ENCODE measurements at places on chromosomes 16 and 17.

- no peaks in the 10 kb centered on the region for H3K27me3 ChIP-seq
- no peak for DNase-seq
- no peak overlapping the region for H3K4me3 ChIP-seq
- no peaks in the 10 kb centered on the region for H3K36me3 ChIP-seq
- H3K4me1 ChIP-seq = peaks cover 18% of the 10 kb centered on the region
- H3K27ac ChIP-seq = no peak overlapping the region
These were observed 2.4 kb downstream of the OSGIN1 start for GRCh38 chr16:83955218-83956130.

DNA sequence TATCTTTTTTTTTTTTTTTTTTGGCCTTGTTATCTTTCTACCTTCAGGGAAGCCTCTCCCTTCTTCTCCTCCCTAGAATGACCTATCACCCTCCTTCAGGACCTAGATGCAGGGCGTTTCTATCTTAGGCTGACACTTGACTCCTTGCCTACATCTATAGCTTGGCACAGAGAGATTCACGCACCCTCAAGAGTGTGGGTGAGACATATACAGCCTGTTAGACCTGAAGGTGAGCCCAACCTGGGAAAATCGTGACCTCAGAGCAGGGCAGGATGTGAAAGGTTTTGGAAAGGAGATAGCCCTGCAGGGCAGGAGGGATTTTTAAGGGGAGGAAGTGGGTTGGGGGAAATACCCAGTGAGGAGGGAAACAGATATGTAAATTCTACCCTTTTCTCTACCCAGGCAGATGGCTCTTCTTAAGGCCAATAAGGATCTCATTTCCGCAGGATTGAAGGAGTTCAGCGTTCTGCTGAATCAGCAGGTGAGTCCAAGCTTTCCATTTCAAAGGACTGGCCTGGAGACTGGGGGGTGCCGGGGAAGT, at the start of gene AHSP:
TSS of gene AHSP (plus strand) at position 167 of the 541 bp plus-strand sequence. CDS start at position 407, 240 bp downstream.
- no peaks in the 10 kb centered on the region for H3K4me1 ChIP-seq
- H3K36me3 ChIP-seq = no peaks in the 10 kb centered on the region
- H3K27me3 ChIP-seq = no peaks in the 10 kb centered on the region
- no peak within 1 kb of the TSS for H3K4me3 ChIP-seq
- no peak for DNase-seq
- peak within 1 kb of the TSS; percentile 23 for H3K27ac ChIP-seq

GRCh38 chr16:30359871-30360170, 4.7 kb upstream of the CD2BP2 start:
- no peak overlapping the region for H3K4me3 ChIP-seq
- no peak overlapping the region for H3K27ac ChIP-seq
- peaks cover 9% of the 10 kb centered on the region for H3K4me1 ChIP-seq
- no peaks in the 10 kb centered on the region for H3K36me3 ChIP-seq

- peaks cover 18% of the 10 kb centered on the region for H3K27me3 ChIP-seq
- DNase-seq = no peak
- no peak overlapping the region for H3K4me3 ChIP-seq
- H3K36me3 ChIP-seq = no peaks in the 10 kb centered on the region
These were observed 595 bp downstream of the BICDL2 start for GRCh38 chr16:3035972-3036725.

DNA sequence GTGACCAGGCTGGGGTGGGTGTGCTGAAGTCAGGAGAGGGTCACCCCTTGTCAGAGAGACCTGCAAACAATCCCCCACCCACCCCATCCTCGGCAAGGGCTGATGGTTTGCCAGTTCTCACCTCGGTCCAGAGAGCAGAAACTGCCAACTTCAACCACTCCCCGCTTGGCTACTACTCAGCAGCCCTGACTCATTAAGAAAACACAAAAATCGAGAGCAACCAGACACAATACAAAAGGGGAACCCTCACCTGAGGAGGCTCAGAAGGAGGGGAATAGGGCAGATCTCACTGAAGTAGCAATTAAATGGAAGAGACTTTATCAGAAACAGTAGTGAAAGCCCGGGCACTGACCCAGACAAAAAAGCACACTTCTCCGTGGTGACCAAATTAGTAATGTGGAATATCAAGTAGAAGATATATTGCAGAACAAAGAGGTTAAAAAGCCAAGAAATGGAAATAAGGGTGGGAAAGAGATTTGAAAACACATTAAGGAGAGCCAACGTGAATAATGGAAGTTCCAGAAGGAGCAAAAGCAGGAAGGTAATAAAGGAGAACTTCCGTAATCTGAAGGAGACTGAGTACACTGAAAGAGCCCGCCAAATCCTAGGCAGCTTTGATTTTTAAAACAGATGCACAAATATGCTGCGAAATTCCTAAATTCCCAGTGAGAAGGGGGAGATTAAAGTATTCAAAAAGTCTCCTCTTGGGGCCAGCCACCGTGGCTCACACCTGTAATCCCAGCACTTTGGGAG, 23.6 kb downstream of the CENPV start:
- peak; percentile 51 for DNase-seq
- H3K27ac ChIP-seq = peak overlapping the region; percentile 16
- H3K27me3 ChIP-seq = no peaks in the 10 kb centered on the region
- H3K4me1 ChIP-seq = no peaks in the 10 kb centered on the region
- H3K36me3 ChIP-seq = no peaks in the 10 kb centered on the region

- no peak for DNase-seq
- peaks cover 6% of the 10 kb centered on the region for H3K4me1 ChIP-seq
- no peak overlapping the region for H3K27ac ChIP-seq
- no peaks in the 10 kb centered on the region for H3K27me3 ChIP-seq
- no peak overlapping the region for H3K4me3 ChIP-seq
These were observed 3.7 kb downstream of the NCOR1 start for GRCh38 chr17:16211590-16211989.

DNA sequence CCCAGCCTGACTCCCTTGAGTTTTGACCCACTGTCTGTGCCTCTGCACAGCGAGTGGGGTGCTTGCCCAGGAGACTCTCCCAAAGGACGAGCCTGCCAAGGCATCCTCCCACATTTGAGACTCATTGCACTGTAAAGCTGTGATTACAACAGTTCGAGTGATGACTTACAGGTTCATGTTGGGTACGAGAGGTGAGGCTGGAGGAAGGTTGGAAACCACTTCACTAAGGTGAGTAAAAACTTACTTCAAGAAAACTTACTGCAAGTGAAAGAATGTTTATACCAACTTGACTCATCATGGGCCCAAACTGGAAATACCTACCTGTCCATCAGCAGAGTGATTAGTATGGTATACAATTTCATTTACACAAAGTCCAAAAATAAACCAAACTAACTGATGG, 360.1 kb upstream of the CDH11 start:
- H3K4me3 ChIP-seq = no peak overlapping the region
- H3K36me3 ChIP-seq = no peaks in the 10 kb centered on the region
- H3K4me1 ChIP-seq = no peaks in the 10 kb centered on the region
- no peak for DNase-seq
- H3K27me3 ChIP-seq = no peaks in the 10 kb centered on the region
- no peak overlapping the region for H3K27ac ChIP-seq

DNA sequence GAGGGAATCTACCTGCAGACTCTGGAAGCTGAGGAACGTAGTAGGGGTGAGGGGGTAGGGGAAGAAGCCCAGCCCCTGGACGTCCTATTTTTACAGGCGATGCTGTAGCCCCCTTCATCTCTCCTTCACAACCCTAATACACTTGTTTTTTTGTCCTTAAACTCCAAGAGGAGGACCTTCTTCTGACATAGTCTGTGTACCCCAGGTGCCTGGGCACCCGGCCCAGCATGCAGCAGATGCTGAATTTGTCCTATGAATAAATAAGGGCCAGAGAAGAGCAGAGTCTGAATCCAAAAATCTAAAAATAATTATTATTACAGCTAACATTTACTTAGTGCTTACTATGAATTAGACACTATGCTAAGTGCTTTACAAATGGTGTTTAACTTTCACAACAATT, 5.1 kb downstream of the KIF18B start:
- H3K36me3 ChIP-seq = no peaks in the 10 kb centered on the region
- no peak overlapping the region for H3K4me3 ChIP-seq
- H3K27ac ChIP-seq = no peak overlapping the region

- DNase-seq = no peak
- no peaks in the 10 kb centered on the region for H3K27me3 ChIP-seq
- H3K4me1 ChIP-seq = peaks cover 7% of the 10 kb centered on the region
- peak overlapping the region; percentile 61 for H3K4me3 ChIP-seq
These were observed 944 bp upstream of the MARF1 start for GRCh38 chr16:15643946-15644250.

DNA sequence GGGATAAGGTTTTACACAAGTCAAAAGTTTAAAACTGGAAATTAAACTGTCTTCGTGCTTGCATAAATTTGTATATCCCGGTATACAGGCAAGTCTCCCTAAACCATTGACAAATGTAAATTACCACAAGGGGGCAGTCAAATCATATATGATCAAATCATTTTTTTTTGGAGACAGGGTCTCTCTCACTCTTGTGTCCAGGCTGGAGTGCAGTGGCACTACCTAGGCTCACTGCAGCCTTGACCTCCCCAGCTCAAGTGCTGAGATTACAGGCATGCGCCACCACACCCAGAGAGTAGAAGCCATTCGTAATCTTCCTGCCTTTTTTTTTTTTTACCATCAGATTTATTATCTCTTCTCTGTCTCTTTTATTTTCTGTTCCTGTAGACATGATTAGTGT, 18.5 kb downstream of the TOP2A start:
- H3K27ac ChIP-seq = no peak overlapping the region
- no peak for DNase-seq
- H3K27me3 ChIP-seq = no peaks in the 10 kb centered on the region
- H3K4me1 ChIP-seq = no peaks in the 10 kb centered on the region
- H3K36me3 ChIP-seq = no peaks in the 10 kb centered on the region

Measured in uterus (tissue), 4 donors.